ENCODE measurements at places on chromosomes 3 and 15.

DNA sequence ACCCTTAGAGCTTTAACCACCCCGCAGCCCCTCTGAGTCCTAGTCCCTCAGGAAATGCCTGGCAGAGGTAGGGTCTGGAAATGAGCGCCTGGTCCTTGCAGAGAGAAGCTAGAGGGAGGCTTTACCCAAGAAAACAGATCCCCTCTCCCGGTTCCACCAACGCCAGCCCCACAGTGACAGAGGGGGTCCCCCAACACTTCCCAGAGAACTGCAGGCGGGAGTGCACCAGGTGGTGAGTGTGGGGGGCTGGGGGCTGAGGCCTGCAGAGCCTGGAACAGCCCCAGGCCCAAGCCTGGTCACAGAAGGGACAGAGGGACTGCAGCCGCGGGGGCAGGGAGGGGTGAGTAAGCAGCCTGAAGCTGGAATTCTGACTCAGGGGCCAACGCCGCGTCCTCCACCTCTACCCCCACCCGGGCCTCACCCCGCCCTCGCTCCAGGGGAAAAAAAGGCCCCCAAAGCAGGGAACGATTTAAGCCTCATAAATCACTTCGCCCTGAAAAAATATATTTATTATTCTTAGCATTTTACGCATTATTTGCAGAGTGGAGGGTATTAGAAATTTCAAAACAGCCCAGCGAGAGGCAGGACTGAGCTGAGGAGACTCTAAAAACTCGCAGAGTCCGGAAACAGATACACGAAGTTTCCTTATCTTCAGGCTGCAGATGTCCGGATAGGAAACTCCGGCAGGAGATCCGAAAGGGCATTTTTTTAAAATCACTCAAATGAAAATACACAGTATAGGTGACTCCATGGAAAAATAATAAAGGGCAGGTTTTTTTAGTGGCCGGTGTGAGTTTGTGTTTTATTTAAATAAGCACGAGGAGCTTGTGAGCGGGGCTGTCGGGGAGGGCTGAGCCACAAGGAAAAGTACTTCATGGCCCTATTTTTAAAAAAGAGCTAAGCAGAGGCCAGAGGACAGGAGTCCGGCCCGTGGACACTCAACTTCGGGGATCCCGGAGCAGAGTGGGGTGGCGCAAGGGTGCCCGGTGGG lies 10.0 kb downstream of the GATA2 start:
- no peak for DNase-seq

- DNase-seq: no peak
Measured at GRCh38 chr15:62071711-62072308, 5.0 kb downstream of the C2CD4A start.

DNA sequence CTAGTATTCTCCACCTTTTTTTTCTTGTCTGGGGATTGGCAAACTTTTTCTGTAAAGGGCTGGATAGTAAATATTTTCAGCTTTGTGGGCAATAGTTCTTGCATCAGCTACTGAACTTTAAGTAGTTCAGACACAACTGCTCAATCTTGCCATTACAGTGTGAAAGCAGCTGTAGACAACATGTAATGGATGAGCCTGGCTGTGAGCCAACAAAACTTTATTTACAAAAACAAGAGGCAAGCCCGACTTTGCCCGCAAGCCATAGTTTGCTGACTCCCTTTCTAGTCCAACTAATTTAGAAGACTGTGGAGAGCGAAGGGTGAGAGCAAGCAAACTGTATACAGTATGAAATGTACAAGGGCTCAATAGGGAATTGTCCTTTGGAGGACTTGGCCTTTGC lies 6.2 kb downstream of the FRMD4B start:
- no peak for DNase-seq

GRCh38 chr3:71466483-71466882 lies 117.0 kb downstream of the FOXP1 start:
- no peak for DNase-seq

GRCh38 chr15:66611257-66612053 lies 45.7 kb upstream of the LCTL start:
- DNase-seq: no peak

DNA sequence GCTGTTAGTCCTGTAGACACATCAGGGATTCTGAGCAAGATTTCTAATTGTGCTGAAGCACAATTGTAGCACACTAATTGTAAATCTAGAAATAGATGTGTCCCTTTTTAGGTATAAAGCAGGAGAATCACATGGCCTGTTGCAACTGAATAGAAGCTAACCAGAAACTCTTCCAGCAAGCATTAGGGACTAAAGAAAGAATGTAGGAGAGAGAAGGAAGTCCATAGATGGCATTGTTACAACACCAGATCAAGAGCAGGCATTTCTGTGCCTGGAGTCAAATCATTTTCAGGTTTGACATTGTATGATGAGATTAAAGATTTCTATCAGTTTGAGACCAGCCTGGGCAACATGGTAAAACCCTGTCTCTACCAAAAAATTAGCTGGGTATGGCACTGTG lies 27.4 kb downstream of the CALML4 start:
- DNase-seq: no peak

GRCh38 chr15:78618064-78618463 lies 2.7 kb downstream of the CHRNA3 start:
- no peak for DNase-seq

GRCh38 chr3:182357928-182358327 lies 435.4 kb upstream of the ATP11B start:
- DNase-seq: no peak

DNA sequence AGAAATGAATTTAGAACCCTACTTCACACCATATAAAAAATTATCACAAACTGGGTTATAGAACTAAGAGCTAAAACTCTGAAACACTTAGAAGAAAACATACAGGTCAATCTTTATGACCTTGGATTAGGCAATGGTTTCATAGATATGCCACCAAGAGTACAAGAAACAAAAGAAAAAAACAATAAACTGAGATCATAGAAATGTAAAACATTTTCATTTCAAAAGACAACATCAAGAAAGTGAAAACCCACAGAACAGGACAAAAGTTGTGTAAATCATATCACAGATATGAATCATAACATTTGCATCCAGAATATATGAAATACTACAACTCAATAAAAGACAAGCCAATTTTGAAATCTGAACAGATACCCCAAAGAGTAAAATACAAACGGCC lies 72.4 kb downstream of the TBL1XR1 start:
- no peak for DNase-seq

GRCh38 chr15:45110256-45110820 lies 3.6 kb downstream of the DUOX2 start:
- no peak for DNase-seq

DNA sequence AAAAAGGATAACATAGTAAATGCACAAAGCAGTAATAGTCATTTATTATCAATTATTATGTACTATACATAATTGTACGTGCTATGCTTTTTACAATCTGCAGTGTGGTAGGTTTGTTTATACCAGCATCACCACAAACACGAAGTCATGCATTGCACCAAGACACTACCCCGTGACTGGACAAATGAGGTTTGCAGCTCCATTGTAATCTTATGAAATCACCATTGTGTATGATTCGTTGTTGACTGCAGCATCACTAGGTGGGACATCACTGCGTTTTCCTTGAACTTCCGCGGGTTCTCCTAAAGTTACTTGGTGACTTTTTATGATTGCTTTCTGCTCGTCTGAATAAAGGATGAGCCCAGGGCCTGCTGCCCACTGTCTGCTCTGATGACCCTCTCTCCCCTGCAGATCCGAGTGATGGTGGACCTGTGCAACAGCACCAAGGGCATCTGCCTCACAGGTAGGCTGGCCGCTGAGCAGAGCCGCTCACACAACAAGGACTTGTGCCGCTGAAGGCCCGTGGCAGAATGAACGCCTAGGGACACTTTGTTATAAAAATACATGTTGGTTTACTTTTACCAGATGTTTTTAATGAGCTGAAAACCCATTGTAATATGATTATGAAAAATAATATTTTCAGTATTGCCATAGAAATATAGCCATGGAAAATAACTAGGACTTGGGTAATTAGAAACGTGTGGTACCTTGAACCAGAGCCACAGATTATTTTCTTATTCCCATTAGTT lies 35.8 kb downstream of the GLDN start:
- DNase-seq: no peak

DNA sequence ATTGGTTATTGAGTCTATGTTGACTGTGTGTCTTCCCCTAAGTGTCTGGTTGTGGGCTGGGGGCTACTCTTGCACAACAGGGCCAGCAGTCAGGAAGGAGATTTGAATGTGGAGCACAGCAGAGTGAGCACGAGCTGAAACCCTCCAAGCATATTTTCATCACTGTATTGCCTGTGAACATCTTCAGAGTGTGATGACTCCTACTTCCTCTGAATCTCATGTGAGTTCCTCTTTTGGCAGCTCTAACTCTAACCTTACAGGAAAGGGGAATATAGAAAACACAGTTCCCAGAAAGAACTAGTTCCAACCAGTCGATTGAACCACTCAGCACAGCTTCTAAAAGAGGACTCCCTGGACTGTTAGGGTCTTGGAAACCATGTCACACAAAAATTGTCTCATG lies 211.6 kb downstream of the RAP2B start:
- DNase-seq: no peak

- DNase-seq: no peak
Measured at GRCh38 chr3:99313485-99313884, 324.9 kb upstream of the COL8A1 start.

DNA sequence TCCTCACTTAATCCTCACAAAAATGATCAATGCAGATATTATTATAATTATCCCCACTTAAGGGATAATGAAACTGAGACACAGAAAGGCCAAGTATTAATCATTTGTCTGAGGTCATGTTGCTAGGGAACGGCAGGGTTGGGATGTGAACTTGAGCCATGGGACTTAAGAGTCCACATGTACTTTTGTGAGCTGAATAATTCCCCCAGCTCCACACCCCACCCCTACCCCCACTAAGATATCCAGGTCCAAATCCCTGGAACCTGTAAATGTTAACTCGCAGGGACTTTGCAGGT lies 290.5 kb upstream of the GADL1 start:
- no peak for DNase-seq

GRCh38 chr3:127746400-127747057 lies 73.8 kb downstream of the ABTB1 start:
- DNase-seq: no peak

Measured in NCI-H1417 treated with DMSO at 0.1 percent for 48 hours (cell line).